ENCODE measurements at places on chromosomes 6 and 20. TPM values are rescaled to one million over a fixed set of nuclear protein-coding genes. Genes with fewer than 3 reads are reported as not detected.

Gene LST1
- total RNA-seq: not detected

Gene CCN5
- 27.9 TPM for total RNA-seq

Gene FAM209B
- total RNA-seq: 0.40 TPM

Gene CCN2
- 197 TPM for total RNA-seq

Gene ATP6V1G2
- 0.46 TPM for total RNA-seq

Gene CENPQ
- total RNA-seq: 7.6 TPM

Gene RCAN2
- total RNA-seq: not detected

Gene UBD
- 0.61 TPM for total RNA-seq

Gene GRM1
- total RNA-seq: 0.02 TPM

Gene SLC18B1
- 4.6 TPM for total RNA-seq

Gene CBLN4
- not detected for total RNA-seq

Gene HS3ST5
- total RNA-seq: not detected

Gene EYS
- 0.02 TPM for total RNA-seq

Gene PNLDC1
- total RNA-seq: 0.08 TPM

Gene SRSF12
- total RNA-seq: 1.6 TPM

Gene GDAP1L1
- not detected for total RNA-seq

Gene UNC93A
- not detected for total RNA-seq

Gene EXOC2
- total RNA-seq: 11.1 TPM

Gene SYCP2
- total RNA-seq: 0.30 TPM

Gene SIRPD
- not detected for total RNA-seq

Gene LAMA2
- 0.47 TPM for total RNA-seq

Gene VPS16
- 27.3 TPM for total RNA-seq

Gene CST2
- 0.62 TPM for total RNA-seq

Measured in A549 treated with Hydrocortisone at 1 μM for 4 hours (cell line).